ENCODE measurements at places on chromosomes 5 and 9.

GRCh38 chr9:134065612-134066419, 2.0 kb downstream of the BRD3 start:
- DNase-seq = no peak

GRCh38 chr9:94929369-94929756, 202.9 kb downstream of the AOPEP start:
- DNase-seq = no peak

DNA sequence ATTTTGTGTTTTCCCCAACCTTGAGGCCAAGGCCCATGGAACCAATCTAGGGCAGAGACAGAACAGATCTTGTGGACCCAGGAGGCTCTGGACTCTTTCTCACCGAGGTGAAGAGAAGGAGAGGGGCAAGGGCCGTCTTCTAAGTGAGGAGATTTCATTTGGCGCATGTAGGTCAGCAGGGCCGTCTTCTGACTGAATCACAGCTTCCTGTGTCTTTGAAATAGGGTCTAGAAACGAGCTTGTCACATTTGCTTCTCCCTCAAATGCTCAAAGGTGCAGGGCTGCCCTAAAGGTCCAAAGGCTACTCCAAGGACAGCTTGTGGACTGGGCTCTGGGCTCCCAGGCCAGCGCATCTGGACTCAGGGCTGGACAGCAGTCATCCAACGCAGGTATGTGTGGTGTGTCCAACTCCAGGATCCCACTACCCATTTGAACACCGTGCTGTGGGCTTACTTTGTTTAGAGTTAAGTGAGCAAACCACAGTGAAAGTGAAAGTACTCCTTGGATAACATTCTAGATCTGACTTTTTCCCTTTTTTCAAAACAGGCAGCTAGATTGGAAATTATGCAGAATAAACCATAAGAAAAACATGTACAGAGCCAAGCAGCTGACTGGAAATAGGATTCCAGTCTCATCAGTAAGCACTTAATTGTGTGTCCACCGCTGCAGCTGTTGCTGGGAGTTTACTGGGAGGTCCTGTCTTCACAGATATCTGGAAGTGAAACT, 357.0 kb downstream of the GADD45G start:
- DNase-seq = no peak

DNA sequence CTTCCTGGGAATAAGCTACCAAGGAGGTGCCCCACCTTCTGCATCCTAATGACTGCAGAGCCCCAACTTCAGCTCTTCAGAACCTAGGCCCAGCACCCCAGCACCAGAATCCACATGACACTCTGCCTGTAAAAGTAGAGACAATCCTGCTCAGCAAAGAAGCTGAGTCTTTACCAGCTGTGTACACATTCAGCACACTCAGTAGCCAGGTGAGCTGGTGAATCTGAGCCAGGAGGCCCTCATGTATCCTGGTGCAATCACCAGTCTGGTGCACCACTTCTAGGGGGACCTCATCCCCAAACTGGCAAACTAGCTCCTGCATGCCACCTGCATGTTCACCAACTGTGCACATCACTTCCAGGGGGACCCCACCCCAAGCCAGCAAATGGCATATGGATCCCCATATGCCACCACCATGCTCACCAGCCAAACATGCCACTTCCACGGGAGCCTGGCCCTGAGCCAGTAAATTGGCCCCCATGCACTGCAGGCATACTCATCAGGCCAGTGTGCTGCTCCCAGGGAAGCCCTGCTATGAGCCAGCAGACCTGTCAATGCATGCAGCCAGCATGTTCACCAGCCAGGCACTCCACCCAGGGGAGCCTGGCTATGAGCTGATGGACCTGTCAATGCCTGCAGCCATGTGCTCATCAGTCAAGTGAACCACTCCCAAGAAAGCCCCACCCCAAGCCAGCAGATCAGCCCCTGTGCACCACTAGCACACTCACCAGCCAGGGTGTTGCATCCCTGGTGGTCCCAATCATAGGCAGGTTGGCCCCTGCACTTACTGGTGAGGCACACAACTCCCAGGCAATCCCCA, 15.6 kb upstream of the BTNL9 start:
- no peak for DNase-seq

DNA sequence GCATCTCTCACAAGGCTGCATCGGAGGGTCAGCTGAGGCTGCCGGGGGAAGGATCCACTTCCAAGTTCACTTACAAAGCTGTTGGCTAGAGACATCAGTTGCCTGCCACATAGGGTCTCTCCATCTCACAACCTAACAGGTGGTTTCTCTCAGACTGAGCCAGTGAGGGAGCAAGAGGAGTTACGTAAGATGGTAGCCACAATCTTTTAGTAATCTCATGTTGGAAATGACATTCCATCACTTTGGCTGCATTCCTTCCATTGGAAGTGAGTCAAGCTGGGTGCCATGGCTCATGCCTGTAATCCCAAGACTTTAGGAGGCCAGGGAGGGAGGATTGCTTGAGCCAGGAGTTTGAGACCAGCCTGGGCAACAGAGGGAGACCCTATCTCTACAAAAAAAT, 7.4 kb upstream of the GRK6 start:
- no peak for DNase-seq

DNA sequence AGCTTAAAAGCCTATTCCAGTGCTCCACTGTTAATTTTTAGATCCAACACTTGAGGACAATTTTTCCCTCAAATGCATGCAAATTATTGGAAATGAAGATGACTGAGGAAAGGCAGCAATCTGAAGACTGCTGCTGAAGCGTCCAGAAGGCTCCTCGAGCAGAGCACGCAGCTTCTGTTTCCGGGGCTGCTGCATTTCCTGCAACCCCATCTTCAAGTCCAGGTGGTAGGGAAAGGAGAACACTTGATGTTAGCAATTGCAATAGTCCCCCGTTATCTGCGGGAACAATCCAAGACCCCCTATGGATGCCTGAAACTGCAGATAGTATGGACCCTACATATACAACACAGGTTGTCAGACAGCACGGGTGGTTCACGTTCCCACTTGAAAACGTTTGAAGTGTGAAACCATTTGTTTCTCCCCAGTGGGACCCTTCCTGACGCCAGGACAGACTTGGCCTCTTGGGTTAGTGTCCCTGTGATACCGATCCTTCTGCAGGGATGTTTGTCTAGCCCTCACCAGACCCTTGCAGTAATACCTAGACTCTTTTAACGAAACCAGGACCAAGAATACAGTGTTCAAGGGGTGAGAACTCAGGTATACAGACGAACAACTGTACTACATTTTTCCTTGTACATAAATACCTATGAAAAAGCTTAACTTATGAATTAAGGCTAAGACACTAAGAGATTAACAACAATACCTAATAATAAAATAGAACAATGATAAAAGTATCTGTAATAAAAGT, 152.3 kb downstream of the HSD17B3 start:
- DNase-seq = no peak

DNA sequence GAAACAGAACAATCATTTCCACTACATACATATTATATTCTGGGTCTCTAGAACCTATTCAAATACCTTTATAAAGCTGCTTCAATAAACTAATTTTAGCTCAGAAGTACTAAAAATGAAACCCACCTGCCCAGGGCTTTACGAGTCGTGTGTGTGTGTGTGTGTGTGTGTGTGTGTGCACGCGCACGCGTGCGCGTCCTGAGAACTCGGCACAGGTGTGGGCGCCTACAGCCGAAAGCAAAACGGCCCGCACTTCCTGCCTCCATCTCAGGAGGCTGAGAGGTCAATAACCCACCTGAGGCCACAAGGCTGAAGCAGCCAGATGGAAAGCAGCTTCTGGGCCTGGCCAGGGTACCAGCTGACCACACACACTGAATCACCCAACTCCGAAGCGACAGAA, 3.0 kb downstream of the CLPTM1L start:
- no peak for DNase-seq

GRCh38 chr5:78838753-78839152, 146.4 kb downstream of the ARSB start:
- no peak for DNase-seq

GRCh38 chr5:77635917-77636640, 2.4 kb downstream of the OTP start:
- DNase-seq = peak; percentile 22

DNA sequence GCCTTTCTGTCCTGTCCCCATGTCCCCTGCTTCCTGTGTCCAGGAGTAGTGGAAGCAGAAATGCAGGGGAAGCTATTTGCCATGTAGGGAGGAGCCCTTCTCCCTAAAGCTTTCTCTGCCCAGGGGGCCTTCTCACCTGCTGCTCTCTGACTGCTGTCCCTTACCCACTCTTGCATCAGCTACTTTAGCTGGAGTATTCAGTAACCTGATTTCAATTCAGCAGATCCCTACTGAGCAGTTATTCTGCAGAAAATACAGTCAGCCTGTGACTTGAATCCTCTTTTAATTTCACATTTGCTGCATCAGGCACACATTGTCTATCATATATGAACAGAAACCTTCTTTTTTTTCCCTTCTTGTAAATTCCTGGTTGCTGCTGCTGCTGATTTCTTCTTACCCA, 90.4 kb downstream of the MVB12B start:
- DNase-seq = no peak

- DNase-seq = no peak
These were observed 226.0 kb downstream of the ROR2 start for GRCh38 chr9:91724068-91724440.

DNA sequence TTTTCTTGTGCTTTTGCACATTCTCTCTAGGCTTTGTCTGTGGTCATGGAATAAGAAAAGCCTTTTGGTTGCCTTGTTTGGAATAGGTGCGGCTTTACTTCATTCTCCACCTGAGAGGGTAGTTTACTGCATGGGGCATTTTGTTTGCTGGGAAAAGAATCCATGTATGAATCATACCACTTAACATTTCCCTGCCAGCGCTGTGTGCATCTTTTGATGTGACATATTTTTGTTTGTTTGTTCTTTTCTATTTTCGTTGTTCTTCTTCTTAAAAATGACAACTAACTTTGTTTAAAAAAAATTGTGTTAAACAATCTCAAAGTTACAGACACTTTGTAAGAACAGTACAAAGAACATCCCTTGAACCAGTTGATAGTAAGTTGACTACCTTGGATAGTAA, 113.2 kb downstream of the GCNT1 start:
- DNase-seq = no peak

DNA sequence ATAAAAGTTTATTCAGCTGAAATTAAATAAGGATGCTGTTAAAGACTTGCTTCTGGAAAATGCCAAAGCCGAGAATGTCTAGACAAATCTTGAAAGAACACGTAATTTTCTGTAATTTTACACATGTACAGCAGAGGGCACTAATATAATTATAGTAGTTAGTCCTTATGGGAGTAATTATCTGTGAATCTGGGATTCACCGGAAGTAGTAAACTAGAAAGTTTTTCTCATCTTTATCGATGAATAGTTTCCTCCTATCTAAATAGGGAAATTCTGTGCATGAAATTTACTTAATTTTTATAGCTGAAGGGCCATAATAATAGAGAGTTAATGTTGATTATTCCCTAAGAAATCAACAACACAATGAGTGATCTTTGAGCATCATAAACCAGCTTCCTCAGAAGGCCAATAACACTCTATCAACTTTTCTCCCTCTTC, 18.4 kb upstream of the CNTLN start:
- DNase-seq = peak; percentile 55

GRCh38 chr5:137190441-137190840, 308.7 kb downstream of the SPOCK1 start:
- DNase-seq = no peak

DNA sequence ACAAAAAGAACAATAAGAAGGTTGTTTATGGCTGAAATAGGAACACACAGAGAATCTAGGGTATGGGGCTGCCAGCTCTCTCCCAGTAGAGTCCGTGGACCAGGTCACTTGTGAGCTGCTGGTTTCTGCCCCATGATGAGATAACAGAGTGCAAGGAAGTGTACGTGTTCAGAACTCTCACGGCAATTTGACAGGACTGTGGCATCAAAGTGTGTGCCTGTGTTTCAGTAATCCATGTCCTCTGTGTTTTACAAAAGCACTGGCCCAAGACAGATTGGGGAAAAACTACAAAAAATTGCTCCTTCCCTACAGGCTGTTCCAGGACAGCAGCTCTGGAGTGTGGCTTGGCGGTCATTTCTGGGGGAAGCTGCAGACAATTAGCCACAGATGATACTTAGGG, 184.6 kb downstream of the AUH start:
- no peak for DNase-seq

DNA sequence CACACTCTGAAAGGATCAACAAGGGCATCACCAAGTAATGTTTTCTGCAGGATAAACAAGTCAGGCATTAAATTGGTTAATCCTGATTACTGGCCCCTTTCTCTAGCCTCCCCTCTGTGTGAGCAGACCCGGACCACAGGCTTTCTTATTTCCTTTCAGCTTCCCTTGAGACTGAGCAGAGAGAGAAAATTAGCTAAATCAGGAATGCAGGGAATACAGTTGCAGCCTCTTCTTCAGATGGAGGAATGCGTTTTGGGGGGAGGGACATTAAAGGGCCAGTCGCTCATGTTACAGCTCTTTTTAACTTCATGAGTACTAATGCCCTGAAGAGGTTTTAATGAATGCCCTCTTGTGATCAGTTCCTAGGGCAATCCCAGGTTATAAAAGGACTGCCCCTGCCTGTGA, 19.8 kb downstream of the PCDHAC2 start:
- DNase-seq = peak; percentile 60

DNA sequence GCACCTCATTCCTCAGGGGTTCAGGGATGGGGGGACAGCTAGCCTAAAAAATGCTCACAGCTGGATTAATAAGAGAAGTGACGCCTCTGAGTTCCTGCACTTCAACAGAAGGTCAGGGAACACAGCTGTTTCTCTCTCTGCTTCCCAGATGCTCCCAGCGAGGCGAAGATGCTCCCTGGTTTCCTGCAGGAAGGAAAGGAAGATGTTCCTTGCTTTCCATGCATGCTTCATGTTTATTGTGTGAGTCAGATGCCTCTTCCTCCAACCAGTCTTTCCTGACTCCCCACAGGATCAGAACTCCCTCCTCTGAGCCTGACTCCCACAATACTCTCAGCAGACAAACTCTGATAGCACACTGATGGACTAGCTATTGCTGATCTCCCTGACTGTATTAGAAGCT, 71.9 kb downstream of the MFAP3 start:
- no peak for DNase-seq

- no peak for DNase-seq
These were observed 1069.1 kb upstream of the DMAC1 start for GRCh38 chr9:8868632-8869031.

GRCh38 chr9:128383791-128384190, 12.6 kb downstream of the URM1 start:
- DNase-seq = peak; percentile 91

DNA sequence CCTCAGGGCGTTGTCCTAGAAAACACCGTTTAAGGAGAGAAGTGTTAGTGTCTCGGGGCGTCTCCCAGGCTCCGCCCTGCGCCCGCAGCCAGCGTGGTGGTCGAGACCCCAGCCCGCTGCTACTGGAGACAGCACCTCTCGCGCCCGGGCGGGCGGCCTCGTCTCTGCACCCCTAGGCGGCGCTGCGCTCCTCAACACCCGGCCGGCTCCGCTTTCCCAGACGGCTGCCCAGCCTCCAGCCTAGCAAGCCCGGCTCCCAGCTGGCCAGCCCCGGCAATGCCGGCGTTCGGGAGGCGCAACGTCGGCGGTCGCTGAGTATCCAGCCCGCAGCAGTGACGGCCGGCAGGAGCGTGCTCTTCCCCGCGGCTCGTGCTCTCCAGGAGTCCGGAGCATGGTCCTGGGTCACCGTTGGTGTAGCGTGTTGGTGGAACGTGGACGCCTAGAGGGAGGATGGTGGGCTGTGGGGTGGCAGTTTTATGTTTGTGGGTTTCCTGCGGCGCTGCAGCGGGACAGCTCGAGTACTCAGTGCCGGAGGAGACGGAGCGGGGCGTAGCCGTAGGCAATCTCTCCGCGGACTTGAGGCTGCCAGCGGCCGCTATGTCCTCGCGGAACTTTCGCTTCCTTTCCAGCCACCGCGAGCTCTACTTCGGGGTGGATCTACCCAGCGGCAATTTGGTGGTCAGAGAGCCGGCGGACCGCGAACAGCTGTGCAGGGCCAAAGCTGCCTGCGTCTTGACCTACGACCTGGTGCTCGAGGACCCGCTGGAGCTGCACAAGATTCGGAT, 536 bp downstream of the PCDHAC1 start:
- DNase-seq = peak; percentile 92

Data from NCI-H82 (cell line).